NCI-H2029 treated with DMSO at 0.1 percent for 48 hours (cell line): ENCODE measurements at places on chromosomes 12 and 14.
A peak's percentile ranks its signal among the peaks of the same experiment; 100 is the strongest.

GRCh38 chr14:31510222-31510621 is 22.4 kb upstream of the GPR33 start:
- peak; percentile 89 for DNase-seq

DNA sequence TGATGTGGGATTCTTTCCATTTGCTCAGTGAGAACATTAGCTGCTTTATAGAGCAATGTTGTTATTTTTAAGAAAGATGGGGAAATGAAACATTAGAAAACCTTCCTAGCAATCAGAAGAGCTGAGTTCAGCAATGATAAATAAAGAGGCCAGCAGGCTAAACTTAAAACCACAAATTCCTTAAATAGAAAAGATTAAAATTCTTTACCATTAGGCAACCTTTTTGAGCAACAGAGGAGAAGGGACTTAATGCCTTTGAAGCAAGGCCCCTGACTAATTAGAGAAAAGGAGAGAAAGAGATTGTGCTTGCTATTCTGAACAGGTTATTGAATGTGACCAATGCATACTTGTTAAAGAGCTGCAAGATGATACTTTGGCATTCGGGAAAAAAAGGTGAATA is 160.8 kb upstream of the LMO3 start:
- no peak for DNase-seq

GRCh38 chr12:31578632-31579031 is 12.3 kb downstream of the DENND5B start:
- DNase-seq = no peak

GRCh38 chr12:110501399-110501751 is 536 bp downstream of the VPS29 start:
- DNase-seq = peak; percentile 71

- DNase-seq = peak; percentile 46
These were observed 8.3 kb downstream of the PXN start for GRCh38 chr12:120257041-120257821.

DNA sequence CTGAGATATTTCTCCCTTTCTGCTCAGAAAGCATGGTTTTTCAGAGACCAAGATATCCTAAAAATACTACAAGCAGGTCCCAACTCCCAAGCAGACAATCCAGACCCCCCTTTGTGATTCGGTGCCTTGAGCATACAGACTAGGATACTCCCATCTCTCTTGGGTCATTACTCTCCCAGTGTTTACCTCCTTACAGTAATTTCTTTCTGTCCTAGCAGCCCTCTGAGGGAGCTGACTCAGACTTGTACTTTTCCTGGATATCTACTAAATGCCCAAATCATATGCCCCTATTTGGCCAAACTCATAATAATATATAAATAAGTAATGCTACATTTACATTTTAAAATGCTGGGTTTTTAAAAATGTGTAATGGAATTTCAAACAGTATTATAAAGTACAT is 355.6 kb downstream of the LRIG3 start:
- no peak for DNase-seq

DNA sequence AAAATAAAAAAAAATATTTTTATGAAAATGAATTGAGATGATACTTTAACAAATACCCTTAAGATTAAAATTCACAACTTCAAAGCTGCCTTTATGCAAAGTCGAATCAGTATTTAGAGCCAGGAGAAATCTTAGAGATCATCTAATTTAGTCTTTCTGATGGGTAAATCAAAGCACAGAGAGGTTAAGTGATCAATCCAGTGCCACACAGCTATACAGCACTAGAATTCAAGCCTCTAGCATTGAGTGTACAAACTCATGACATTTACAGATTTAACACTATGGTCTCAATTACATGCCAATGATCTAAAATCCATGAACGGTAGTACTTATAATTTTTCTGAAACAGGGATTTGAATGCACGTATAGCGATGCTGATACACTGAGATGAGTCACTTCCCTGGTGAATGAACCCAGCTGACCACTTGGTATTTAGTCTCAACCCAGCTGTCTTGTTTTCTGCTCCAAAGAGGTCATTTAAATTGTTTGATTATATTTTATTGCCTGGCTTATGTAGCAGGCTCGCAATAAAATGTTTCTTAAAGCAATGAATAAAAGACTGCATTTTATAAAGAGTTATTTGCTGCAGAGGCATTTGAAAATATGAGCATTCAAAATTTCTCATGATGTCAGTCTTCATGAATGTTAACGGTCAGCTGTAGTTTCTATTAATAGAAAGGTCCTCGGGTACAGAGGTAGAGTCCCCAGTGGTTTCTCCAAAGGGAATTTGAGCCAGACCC is 152.4 kb upstream of the PRICKLE1 start:
- DNase-seq = no peak

DNA sequence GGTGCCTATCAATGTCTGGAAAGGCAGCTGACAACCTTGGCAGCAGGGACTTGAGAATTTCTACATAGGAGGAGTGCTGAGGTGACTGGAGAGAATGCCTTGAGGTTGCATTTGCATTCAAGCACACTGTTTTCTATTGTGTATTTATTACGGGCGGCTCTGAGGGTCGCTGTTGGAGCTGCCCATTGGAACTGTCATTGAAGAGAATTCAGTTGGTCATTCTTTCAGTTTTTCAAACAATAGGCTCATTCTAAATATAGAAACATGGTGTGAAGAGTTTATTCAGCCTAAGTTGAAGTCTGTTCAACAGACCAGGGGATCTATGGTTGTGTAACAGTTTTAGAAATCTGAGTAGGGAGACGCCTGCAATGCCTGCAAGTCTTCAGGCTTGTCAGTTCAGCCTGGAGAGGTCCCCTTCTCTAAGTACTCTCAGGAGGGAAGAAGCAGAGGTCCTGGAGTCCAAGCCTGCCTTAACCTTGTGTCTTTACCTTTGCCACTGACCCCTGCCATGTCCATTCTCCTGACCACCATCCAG is 9.8 kb upstream of the ABHD12B start:
- DNase-seq = no peak

DNA sequence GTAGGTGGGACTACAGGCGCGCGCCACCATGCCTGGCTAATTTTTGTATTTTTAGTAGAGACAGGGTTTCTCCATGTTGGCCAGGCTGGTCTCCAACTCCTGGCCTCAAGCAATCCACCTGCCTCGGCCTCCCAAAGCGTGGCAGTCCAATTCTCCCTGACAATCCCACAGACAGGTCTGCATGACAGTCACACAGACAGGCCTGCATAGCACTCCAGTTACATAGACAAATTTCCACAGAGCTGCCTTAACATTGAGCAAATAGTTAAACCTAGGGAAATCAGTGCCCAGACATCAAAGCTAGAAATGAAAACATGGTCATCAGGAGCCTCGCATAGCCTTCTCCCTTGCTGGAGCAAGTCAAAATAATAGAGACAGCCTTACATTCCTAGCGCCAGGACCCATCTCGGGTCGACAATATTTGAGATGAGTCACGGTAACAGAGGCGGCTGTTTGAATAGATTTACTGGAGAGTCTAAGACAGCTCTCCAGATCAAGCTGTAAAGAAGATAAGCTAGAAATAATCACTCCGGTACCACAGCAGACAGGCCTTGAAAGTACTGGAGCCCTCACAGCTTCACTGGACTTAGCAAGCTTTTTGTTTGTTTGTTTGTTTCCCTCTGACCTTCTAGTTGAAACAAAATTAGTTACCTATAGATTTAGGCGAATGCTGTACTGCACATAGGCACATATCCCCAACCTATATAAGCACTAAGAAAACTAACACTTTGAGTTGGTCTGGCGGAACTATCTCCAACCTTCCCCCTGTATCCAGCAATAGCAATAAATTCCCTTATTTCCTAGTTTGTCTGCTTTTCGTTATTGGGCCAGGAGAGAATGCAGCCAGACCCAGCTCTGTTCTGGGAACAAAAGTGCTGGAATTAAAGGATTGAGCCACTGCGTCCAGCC is 23.8 kb upstream of the PYROXD1 start:
- no peak for DNase-seq

DNA sequence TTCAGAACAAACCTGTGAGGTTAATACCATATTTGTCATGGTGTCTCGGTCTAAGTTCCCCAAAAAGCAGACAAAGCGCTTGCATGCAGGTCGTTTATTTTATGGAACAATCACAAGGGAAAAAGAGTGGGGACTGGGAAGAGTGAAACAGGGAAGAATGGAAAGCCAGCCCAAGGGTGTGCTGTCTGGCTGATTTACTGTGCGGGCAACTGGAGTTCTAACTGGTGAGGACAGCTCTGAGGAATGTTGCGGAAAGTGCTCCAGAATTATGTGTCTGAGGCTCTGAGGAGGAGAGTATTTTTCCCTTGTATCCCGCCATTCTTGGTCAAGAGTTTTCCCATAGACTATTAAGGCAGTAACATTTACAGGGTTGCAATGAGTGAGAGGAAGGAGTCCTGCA is 465.4 kb downstream of the RMST start:
- DNase-seq = no peak

GRCh38 chr14:100612986-100613385 is 25.8 kb upstream of the BEGAIN start:
- no peak for DNase-seq

- no peak for DNase-seq
These were observed 3.3 kb downstream of the DDHD1 start for GRCh38 chr14:53149668-53150316.

DNA sequence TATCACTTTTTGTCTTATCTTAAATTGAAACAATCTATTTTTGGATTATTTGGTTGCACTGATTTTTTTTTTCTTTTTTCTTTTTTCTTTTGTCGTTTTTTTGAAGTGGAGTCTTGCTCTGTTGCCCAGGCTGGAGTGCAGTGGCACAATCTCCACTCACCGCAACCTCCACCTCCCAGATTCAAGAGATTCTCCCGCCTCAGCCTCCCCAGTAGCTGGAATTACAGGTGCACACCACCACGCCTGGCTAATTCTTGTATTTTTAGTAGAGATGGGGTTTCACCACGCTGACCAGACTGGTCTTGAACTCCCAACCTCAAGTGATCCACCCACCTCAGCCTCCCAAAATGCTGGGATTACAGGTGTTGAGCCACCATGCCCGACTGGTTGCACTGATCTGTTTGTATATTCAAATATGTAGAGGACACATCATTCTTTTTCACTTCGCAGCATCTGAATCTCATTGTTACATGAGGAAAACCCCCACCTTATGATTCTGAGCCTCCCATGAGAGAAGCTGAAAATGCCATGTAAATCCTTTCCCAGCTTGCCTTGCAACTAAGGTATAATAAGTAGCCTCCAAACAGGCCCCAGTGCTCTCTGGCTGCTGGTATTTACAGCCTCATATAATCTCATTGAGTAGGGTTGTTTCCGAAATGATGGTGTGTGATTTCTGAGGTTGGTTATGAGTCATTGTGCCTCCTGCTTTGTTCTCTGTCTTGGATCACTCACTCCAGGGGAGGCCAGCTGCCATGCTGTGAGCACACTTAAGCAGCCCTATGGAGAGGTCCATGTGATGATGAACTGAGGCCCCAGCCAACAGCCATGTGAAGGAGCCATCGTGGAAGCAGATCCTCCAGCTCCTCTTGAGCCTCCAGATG is 5.2 kb upstream of the HSP90B1 start:
- DNase-seq = peak; percentile 41

GRCh38 chr12:47616440-47616839 is 89.4 kb downstream of the RPAP3 start:
- no peak for DNase-seq

DNA sequence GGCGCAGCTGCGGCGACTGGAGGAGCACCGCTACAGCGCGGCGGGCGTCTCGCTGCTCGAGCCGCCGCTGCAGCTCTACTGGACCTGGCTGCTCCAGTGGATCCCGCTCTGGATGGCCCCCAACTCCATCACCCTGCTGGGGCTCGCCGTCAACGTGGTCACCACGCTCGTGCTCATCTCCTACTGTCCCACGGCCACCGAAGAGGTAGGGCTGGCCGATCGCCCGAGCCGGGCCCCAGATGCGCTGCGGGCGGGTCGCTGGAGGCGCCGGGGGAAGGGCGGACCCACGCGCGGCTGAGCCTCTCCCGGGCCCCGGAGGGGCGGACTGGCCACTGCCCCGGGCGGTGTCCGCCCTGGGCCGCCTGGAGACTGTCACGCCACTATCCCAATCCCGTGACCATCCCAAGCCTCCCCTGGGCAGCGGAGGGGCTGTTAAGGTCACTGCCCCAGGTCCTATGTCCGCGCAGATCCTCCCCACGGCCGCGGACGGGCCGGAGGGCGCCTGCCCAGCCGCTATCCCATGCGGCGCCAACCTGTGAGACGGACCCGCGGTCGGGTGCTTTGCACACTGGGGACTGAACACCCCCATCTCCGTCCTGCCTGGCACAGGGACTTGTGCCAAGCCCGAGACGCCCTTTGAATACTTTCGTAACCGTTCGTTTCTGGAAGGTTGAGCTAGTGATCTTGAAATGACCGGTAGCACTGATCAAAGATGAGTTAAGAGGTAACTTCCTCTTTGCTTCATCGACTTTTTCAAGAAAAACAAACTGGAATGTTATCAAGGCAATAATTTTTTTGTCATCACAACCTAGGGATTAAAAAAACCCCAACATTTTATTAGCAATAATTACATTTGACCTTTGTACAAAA is 725 bp downstream of the CHPT1 start:
- DNase-seq = peak; percentile 16

DNA sequence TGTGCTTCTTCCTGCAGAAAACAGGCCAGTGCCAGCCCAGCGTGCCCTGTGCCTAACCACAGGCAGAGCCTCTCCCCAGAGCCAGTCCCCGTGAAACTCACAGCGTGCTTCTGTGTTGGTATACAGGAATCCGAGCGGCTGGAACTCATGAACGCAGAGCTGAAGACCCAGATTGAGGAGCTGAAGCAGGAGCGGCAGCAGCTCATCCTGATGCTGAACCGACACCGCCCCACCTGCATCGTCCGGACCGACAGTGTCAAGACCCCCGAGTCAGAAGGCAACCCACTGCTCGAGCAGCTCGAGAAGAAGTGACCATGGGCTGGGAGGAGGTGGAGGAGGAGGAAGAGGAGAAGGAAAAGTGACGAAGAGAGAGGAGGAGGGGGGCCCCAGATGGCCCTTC is 41.3 kb downstream of the JDP2 start:
- DNase-seq = no peak

DNA sequence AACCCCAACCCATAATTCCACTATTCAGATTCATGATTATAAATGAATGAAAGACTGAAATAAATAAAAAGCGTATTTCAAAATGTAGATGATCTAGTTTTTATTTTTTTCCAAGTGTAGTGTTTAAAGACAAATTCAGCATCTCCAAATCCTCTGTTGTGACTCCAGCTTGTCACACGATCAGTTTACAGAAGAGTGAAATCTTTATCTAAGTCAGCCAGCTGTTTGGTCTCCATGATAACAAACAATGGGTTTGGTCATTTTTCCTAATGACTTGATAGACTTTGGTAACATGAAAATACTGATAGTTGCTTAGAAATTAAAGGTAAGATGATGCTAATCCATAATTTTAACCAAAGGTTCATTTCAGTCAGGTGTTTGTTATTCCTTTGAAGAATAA is 114.5 kb upstream of the RASSF8 start:
- no peak for DNase-seq

GRCh38 chr12:92630968-92631367 is 71.8 kb upstream of the PLEKHG7 start:
- DNase-seq = no peak

- DNase-seq = no peak
These were observed 121.7 kb downstream of the CRACR2A start for GRCh38 chr12:3631272-3631637.
